ENCODE measurements at places on chromosomes 5 and 9.

GRCh38 chr9:98809311-98810101 is 2.0 kb downstream of the GALNT12 start:
- DNase-seq = peak; percentile 3

- DNase-seq = no peak
Measured at GRCh38 chr9:121319383-121319780, 50.7 kb downstream of the STOM start.

DNA sequence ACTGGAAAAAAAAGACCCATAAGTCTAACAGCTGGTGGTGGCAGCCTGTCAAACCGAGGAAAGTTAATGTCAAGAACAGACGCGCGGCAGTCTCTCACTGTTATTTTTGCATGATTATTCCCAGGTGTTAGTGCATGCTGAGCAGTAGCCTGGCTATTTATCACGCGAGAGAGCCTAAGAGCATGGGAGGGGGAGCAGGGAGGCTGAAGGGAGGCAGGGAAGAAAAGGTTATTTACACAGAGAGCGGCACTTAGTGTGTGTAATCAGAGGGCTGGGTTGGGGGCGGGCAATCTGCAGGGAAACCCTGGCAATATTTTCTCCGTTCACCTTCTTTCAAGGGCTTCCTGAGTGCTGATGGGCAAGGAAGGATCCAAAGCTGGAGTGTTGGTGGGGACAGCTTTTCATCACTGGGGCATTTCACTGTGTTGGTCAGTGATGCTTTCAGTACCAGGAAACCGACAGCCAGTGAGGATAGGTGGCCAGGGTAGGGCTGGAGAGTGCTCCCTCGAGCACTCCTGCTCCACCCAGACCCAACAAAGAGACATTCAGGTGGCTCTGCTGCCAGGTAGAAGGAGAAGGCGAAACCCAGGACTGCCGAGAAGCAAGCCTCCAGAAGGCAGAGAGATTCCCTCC is 39.6 kb downstream of the ZNF608 start:
- no peak for DNase-seq

DNA sequence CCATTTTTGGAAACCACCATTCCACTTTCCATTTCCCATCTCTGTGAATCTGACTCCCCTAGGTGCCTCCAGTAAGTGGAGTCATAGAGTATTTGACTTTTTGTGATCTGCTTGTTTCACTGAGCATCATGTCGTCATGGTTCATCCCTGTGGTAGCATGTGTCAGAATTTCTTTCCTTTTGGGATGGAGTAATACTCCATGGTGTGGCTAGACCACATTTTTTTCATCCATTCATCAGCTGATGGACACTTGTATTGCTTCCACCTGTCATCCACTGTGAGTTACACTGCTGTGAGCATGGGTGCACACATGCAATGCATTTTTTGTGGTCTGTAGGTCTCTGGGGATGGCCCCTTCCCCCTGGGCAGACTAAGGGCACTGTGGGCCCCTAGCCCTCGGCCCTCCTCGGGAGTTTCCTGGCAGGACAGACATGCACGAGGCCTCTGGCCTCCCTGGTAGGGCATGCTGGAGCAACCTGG is 115.9 kb downstream of the GADD45G start:
- peak; percentile 20 for DNase-seq

- peak; percentile 79 for DNase-seq
Measured at GRCh38 chr5:123647066-123647465, 135.1 kb downstream of the CSNK1G3 start.

- no peak for DNase-seq
Measured at GRCh38 chr5:5199495-5199894, 59.4 kb downstream of the ADAMTS16 start.

DNA sequence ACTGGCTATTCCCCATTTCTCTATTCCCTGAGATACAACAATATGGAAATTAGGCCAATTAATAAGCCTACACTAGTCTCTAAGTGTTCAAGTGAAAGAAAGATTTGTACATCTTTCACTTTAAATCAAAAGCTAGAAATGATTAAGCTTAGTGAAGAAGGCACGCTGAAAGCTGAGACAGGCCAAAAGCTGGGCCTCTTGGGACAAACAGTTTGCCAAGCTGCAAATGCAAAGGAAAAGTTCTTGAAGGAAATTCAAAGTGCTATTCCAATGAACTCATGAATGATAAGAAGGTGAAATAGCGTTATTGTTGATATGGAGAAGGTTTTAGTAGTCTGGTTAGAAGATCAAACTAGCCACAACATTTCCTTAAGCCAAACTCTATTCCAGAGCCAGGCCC is 256.2 kb downstream of the ZSWIM6 start:
- DNase-seq = no peak

- DNase-seq = no peak
Measured at GRCh38 chr9:26308328-26308727, 584.3 kb downstream of the CAAP1 start.

- no peak for DNase-seq
Measured at GRCh38 chr5:102418531-102418930, 80.3 kb downstream of the SLCO6A1 start.

GRCh38 chr5:36209664-36210063 is 32.1 kb downstream of the NADK2 start:
- no peak for DNase-seq

GRCh38 chr5:82901281-82901888 is 175.8 kb downstream of the TMEM167A start:
- DNase-seq = no peak

GRCh38 chr5:112581811-112582320 is 155.8 kb upstream of the APC start:
- DNase-seq = no peak

DNA sequence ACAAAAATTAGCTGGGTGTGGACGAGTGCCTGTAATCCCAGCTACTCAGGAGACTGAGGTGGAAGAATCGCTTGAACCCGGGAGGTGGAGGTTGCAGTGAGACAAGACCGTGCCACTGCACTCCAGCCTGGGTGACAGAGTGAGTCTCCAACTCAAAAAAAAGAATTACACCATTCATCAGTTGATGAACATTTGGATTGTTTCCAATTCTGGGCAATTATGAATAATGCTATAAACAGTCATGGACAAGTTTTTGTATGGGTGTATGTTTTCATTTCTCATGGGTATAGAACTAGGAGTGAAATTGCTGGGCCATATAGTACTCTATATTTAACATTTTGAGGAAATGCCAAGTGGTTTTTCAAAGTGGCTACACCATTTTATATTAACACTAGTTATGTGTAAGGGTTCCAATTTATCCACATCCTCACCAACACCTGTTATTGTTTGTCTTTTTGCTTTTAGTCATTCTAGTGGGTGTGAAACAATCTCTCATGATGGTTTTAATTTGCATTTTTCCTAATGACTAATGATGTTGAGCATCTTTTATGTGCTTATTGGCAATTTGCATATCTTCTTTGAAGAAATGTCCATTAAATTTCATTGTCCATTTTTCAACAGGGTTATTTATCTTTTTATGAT is 9.0 kb upstream of the CCDC125 start:
- no peak for DNase-seq

DNA sequence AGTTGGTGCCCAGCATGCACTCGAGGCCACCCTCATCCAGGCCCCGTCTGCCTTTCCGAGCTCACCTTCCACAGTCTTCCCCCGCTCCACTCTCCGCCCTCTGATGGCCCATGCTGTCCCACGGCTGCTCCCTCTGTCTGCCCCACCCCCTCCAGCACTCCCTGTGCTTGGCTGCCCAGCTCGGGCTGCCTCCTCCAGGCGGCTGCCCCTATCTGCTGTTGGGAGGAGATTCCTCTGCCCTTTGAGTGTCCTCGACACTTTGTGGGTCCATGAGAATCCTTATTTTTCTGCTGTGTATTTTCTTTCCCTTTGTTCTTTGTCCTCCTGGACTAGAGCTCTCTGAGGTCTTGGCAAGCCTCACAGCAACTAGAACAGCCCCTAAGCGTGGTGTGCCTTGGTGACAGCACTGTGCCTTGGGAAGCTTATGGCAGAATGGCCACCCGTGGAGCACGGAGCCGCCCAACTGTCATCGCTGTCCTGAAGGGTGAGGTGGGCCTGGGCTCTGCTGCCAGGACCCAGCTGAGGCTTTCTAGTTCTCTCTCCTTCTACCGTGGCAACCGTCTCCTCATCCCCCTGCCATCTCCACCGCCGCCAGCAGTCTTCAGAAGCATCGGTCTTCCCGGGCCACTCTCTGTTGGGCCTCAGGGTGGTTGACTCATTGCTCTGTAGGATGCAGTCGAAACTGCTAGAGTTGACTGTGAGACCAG is 5.2 kb downstream of the NTMT1 start:
- DNase-seq = peak; percentile 57

DNA sequence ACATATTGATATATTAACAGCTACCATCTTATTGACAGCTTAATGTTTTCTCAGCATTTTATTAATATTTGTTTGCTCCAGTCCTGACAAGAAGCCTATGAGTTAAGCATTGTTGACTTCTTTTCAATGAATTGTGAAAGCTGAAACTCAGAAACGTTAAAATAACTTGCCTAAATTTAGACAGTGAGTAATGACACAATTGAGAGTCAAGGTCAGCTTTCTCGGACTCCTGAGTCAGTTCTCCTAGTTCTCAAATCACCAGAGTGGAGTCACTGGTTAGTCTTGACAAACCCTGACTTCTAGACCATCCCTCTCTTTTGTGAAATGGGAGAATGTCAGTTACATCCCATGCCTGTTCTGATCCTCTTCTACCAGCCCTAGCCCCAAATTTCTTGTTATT is 222.7 kb upstream of the ACO1 start:
- no peak for DNase-seq

DNA sequence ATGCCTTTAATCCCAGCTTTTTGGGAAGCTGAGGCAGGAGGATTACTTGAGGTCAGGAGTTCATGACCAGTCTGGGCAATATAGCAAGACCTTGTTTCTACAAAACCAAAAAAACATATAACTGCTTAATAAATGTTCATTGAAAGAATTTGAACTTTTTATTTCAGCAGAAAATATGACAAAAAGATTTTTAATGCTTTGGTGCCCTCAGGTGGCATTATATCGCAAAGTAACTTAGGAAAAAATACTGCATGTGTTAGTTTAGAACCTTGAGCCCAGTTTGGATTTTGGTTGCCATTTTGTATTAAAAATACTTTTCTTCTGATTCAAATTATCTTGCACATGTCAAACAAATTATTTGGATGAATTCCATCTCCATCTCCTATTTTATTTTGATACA is 103.2 kb downstream of the GPBP1 start:
- no peak for DNase-seq

DNA sequence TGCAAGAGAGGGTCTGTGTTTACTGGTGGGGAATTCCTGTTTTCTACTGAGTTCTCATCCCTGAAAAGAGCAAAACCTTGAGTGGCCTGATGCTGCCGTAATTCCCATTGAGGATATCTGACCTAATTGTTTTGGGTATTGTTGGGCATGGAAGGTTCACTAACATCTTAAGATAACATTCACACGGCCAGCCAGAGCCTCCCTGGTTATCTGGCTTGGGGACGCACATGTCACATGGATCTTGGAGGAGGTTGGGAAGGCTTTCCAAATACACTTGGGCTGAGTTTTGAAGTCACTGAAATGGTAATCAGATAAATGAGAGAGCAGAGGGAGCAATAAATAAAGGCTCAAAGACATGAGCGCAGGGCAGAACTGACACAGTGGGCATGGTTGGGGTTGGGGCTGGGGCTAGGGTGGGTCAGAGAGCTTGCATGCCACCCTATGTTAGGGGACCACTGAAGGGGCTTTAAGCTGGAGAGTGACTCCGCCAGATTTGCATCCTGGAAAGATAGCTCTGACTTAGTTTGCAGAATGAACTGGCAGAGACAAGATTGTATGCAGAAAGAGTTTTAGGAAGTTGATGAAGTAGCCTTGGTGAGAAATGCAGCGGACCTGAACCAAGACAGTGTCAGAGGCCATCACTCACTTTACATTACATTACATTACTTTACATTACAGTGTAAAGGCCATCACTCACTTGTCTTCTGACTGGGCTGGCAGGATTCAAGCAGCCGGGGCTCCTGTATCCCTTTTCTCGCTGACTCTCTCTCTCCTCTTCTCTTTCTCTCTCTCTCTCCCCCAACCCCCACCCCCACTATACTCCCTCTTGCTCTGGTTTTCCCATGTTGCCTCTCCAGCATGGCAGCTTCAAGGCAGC is 24.2 kb downstream of the SLC1A1 start:
- no peak for DNase-seq

DNA sequence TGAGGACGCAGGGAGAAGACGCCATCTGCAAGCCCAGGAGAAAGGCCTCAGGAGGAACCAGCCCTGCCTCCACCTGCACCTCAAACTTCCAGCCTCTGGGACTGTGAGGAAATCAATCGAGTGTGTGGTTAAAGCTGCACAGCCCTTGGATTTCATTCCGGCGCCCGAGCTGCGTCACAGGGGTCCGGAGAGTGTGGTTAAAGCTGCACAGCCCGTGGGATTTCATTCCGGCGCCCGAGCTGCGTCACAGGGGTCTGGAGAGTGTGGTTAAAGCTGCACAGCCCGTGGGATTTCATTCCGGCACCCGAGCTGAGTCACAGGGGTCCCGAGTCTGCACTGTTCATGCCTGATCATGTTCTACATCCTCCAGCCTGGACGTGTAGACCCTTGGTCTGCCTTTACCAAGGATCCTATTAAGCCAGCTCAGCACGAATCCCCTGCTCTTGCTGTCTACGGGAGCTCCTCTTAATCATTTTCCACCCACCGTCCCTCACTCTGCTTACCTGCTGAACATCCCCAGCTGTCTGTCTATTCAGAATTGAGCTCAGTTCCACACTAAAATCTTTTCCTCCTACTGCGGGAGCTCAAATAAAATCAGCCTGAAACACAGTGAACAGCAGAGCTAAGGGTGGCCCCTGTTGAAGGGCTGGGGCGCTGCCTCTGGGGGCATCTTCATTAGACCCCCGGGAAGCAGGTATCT is 73.0 kb upstream of the OLFM1 start:
- DNase-seq = no peak

GRCh38 chr5:1251678-1252580 is 26.7 kb downstream of the SLC6A18 start:
- DNase-seq = no peak

- DNase-seq = no peak
Measured at GRCh38 chr5:8685704-8686103, 816.8 kb downstream of the MTRR start.

- DNase-seq = peak; percentile 26
Measured at GRCh38 chr5:123937230-123937629, 425.3 kb downstream of the CSNK1G3 start.

DNA sequence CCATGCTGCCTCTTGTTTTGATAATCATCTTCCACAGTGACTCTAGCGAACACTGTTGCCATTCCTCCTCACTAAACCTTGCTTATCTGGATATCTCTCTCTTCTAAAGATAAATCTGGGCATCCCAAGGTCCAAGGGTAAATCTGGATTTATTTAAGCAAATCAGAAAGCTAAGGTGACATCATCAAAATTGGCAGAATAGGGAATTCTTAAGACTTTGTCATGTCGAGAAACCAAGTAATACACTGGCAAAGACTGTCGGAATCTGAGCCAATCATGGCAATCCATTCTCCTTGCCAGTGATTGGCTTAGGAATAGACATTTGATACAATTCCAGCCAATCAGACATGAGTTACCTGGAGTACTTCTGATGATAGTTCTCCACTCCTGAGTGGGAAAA is 362.7 kb upstream of the PTGER4 start:
- no peak for DNase-seq

- no peak for DNase-seq
Measured at GRCh38 chr5:153780876-153781705, 257.6 kb downstream of the FAM114A2 start.

GRCh38 chr9:6467006-6467625 is 54.1 kb downstream of the UHRF2 start:
- no peak for DNase-seq

- peak; percentile 81 for DNase-seq
Measured at GRCh38 chr5:151675611-151676313, 11.0 kb downstream of the SPARC start.

GRCh38 chr5:168611165-168611564 is 32.0 kb upstream of the PANK3 start:
- no peak for DNase-seq

All from inflammatory macrophage (primary cell).